Activated naive CD8-positive, alpha-beta T cell treated with anti-CD3 and anti-CD28 coated beads, Interleukin-2, amount 10 ng/mL, durations not matched to agents 7 days and 5 days (primary cell): ENCODE measurements at places on chromosomes 7 and 10. TPM values are rescaled to one million over a fixed set of nuclear protein-coding genes. Genes with fewer than 3 reads are reported as not detected.

Gene CCAR1
- total RNA-seq = 68.6 TPM

DNA sequence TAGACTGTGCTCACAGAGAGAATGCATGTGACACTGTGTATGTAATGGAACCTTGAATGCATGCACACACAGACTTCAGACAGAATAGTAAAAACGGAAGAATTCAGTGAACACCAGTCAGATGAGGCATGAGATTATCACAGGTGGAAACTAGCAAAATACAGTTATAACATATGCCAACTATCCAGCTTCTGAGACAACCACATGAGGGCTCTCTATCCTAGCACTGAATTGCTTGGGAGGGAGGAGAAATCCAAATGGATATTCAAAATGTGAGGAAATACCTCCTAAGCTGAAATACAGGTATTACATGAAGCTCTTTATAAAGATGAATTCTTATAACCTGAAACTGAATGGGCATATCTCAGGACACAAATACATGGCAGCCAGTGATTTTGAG is 30.6 kb downstream of the GARS1 start:
- DNase-seq = no peak

Gene HTR5A
- total RNA-seq = not detected

Gene CPN1
- not detected for total RNA-seq

GRCh38 chr7:120554960-120555571 is 282.1 kb downstream of the KCND2 start:
- DNase-seq = no peak

Gene NYAP1
- total RNA-seq = 0.54 TPM

DNA sequence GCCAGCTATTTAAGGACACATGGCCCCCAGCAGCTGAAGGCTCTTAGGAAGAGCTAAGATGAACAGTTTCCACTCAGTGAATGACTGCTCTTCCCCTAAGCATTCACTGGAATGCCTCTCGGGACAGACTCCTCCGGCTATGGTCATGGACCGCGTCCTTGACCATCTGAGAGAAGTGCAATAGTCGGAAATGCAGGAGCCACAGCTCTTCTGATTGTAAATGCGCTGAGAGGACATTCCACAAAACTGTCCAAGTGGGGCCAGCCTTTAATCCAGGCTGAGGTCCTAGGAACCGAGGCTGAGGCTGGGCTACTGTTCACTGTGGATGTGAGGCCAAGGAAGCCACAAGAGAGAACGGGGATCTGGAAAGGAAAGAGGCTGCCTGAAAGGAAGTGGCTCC is 162.0 kb upstream of the TMEM72 start:
- DNase-seq = no peak

DNA sequence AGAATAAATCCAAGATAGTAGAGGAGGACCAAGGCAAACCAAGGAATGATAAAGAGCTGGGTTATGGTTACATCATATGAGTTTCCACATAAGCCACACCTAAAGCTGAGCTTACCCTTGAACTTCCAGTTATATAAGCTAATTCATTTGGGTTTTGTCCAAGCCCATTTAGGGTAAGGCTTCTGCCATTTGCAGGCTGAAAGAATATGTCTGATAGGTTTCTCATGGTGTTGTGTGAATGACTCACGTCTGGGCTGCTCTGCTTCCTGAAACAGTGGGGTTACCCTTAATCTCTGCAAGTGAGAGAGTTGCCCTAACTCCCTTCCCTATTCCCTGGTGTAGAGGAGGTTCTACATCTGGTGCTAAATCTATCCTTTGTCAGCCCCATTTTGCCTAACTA is 60.8 kb downstream of the PTTG1IP2 start:
- DNase-seq = no peak

DNA sequence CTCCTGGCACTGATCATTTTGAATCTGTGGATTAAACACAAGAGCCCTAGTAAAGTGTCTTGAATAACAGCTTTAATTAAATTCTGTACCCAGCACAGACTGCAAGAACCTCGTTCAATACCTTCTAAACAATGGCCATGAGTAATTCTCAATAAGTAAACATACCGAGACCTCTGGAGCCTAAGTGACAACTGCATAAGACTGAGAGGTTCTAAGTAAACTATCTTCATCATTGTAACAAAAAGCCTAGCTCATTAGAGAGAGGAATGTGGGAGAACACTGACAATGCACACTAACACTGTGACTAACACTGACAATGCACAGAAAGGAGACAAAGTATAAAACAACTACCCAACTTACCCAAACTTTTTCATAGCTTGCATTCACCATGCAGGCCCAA is 117.4 kb downstream of the ELAPOR2 start:
- DNase-seq = no peak

DNA sequence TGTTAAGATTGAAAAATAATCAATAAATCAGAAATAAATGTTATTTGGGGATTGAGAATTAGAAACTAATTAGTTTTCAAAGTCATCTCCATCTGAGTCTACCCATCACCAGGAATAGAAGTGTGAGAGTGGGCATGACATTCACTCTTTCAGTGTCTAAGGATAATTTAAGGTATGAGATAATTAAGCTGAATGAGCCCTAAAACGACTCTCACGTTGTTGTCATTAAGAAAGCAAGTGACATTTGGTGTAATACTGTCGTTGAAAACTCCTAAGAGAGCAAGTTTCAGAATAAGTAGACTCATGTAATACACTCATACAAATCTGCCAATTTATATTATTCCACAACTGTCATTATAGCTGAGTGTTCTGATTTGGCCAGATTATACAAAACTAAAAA is 7.1 kb downstream of the AGMO start:
- DNase-seq = no peak

Gene MOGAT3
- total RNA-seq = not detected
